Activated T-helper 1 cell treated with Interleukin-2 at 50 U/mL for 16 hours (primary cell): ENCODE measurements at places on chromosomes 7 and 10.

DNA sequence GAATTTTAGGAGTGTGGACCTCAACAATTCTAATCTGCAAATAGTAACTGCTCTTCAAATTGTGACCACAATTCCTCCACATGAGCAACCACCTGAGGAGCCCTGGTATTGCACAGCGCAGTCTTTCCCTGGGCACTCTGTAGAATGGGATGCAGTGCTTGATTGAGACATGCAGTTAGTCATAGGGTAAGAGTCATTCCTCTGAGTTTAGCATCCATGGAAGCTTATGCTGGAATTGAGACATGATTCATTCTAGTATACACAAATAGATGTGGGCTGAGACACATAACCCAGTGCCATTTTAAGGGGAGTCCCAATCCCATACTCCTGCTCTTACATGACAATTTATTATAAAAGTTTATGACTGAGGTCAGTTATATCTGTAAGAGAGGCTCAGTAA lies 582.3 kb upstream of the CNTNAP2 start:
- DNase-seq = no peak

GRCh38 chr7:139231513-139232376 lies 708 bp downstream of the UBN2 start:
- peak; percentile 5 for DNase-seq

DNA sequence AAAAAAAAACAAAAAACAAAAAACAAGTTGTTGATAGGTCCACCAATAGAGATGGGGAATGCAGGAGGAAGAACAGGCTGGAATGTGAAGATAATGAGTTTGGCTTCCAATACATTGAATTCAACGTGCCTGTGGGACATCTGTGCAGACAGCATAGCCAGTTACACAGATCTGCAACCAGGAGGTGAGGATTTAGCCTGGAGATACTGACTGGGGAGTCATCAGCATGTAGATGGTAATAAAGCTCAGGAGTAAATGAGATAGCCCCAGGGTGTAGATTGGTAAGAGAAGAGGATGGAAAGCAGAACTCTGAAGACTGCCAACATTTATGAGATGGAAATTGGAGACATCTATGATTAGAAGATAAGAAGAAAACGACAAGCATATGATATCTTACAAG lies 4.7 kb upstream of the TRIM8 start:
- no peak for DNase-seq

GRCh38 chr10:33353853-33354252 lies 19.4 kb upstream of the NRP1 start:
- no peak for DNase-seq

DNA sequence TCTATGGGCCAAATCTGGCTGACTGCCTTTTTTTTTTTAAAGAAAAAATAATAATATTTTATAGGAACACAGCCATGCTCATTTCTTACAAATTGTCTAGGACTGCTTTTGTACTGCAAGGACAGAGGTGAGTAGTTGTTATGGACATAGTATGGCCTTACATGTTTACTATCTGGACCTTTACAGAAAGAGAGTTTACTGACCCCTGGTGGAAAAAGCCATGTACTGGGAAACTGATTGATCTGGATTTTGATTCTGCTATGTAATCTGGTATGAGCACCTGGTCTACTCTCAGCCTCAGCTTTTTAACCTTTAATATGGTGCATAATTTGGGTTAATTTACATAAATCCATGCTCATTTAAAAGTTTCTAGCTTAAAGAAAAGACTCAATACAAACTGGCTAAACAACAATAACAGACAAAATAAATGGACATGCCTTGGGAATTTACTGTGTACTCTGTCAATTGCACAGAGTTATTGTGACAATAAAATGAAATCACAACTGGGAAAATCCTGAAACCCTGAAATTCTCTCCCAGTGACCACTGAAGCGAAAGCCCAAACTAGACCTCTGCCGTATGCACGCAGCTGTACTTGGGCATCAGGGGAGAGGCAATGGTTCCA lies 260.7 kb downstream of the BMPER start:
- no peak for DNase-seq

DNA sequence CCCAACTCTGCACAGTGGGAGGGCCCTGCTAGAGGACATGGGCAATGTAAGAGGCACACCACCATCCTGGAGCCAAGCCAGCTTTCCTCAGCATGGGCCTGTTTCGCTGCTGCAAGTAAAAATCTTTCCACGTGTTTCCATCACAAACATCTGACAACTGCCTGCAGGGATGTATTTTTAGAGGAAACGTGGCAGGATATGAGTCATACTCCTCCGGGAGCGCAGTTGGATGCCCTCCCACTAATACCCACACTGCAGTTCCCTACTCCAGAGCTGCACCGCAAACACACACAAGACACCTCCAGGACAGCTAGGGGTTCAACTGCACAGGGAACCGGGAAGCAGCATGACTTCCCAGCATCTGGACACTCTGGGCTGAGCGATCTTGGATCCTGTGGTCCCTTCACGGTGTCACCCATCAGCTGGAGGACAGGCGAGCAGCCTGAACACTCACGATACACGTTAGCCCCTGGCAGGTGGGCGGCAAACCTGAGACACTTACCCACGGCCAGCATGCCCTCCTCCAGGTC lies 26.1 kb downstream of the PLAC9 start:
- no peak for DNase-seq

GRCh38 chr10:52436664-52437063 lies 122.6 kb downstream of the DKK1 start:
- no peak for DNase-seq

- no peak for DNase-seq
These were observed 1.1 kb upstream of the HBP1 start for GRCh38 chr7:107167483-107168232.

DNA sequence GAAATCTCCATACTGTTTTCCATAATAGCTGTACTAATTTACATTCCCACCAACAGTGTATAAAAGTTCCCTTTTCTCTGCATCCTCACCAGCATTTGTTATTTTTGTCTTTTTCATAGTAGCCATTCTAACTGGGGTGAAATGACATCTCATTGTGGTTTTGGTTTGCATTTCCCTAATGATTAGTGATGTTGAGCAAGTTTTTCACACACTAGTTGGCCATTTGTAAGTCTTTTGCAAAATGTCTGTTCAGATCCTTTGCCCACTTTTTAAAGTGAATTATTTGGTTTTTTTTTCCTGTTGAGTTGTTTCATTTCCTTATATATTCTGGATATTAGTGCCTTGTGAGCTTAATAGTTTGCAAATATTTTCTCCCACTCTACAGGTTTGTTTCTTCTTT lies 101.0 kb upstream of the NFE2L3 start:
- no peak for DNase-seq

GRCh38 chr10:14586901-14587300 lies 187.8 kb downstream of the FAM107B start:
- DNase-seq = peak; percentile 47

- DNase-seq = no peak
These were observed at the start of gene ADAMTS14 for GRCh38 chr10:70672165-70673042. TSS of gene ADAMTS14 (plus strand) at chr10:70672506. CDS start at chr10:70672803, 297 bp downstream.

GRCh38 chr7:35004531-35005095 lies 32.7 kb downstream of the DPY19L1 start:
- DNase-seq = no peak

DNA sequence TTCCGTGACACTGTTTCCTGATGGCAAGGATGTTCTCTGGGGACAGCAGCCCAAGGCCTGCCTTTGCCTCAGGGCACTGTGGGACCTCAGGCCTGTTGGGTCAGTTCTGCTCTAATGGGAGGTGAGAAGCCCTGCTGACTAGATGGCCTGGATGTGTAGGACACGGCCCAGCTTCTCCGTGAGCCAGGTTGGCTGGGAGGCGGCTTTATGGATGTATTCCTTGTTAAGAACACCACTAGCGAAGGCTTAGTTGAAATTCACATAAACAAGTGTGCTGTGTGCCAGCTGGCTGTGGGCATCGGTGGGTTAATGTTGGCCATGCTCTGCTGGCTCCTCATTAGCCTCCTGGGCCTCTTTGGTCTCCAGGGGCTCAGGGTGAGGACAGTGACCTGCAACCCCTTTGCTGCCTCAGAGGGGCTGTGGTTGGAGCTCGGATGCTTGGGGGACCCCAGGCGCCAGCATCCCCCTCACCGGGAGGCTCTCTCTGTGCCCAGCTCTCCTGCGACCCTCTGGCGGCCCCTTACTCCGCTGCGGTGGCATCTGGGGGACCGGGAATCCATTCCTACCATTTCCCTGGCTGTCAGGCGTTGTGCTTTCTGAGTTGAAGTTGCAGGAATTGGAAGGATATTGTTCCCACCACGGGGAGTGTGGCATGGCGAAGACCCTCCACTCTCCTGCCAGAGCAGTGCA lies 22.8 kb upstream of the DPYSL4 start:
- DNase-seq = no peak

DNA sequence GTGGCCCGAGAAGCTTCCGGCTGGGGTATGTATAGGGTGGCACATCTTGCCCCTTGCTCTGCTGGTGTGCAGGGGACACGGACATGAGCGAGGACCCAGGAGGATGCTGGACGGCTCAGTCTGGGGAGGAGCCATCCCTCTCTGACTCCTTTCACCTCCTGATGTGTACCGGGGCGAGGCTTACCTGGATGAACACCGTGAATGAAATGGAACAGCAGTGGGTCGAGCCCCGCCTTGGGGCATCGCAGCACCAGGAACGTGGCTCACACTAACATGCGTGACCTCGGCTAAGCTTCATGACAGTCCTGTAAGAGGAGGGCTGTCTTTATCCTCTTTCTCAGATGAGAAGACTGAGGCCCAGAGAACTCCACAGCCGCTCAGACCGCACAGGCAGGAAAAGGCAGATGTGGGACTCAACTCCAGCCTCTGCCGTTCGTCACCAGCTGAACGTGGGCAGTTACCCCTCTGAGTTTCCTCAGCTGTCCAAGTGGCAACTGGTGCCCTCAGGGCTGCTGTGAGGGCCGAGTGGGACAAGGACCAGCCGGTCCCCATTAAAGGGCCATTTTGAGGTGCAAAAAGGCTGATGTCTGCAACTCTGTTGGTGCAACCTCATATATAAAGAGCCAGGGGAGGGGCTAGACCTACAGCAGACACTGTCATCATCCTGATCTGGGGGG lies 54.5 kb downstream of the INSIG1 start:
- DNase-seq = no peak

GRCh38 chr10:5804386-5804785 lies 8.8 kb downstream of the GDI2 start:
- no peak for DNase-seq

GRCh38 chr7:28619256-28619655 lies 206.9 kb downstream of the CREB5 start:
- DNase-seq = no peak

- DNase-seq = no peak
These were observed 71.2 kb upstream of the DUSP5 start for GRCh38 chr10:110426294-110427181.

GRCh38 chr7:92623544-92623943 lies 33.4 kb upstream of the FAM133B start:
- DNase-seq = no peak

DNA sequence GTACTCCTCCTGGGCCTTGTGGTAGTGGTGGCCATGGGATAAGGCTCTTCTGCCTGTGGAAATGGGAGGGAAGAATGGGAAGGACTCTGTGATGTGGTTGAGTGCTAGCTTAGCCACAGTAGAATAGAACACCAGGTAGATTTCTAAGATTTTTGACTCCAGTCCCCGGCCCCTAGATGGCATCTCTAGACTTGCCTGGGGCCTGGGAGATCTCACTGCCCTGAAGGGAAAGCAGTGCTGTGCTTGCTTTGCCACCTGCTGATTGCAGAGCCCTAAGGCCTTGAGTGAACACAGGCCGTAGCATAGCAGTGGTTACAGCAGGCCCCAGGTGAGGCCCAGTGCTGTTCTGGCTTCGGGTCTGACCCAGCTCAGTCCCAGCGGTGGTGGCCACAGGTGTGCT lies 252.0 kb downstream of the TCF7L2 start:
- no peak for DNase-seq

DNA sequence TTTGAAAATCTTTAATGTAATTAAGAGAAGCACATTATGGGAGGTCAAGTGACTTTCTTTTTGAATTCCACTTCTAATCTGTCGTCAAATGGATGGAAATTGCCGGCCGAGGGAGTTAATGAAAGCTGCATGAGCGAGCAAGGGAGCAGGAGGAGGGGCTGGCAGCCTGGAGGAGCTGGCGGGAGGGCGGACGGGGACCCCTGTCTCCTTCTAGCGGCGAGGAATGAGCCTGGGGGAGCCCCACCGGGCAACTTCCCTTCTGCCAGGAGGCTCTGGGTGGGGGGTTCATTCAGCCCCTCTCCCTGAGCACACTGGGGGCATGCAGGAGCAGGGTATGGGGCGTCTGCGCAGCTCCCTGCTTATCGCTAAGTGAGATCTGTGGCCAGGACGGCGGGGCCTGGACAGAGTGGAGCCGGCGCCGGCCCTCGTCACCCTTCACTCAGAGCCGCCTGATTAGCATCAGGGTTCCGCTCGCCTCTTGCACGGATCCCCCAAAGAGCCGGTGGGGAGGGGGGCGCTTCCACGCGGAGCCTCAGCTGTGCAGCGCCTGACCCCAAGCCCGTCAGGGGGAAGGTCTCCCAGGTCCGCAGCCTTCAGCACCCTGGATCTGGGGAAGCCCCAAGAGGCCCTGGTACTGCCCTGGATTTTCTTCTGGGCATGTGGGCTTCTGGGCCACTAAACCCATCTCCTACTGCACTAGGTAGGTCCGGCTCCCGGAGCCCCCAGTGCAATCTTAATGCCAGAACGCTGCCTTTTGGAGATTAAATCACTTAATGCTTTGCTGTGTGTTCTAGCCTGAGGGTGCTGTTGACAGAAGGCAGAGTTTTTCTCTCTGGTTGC lies 680.8 kb downstream of the LRMDA start:
- no peak for DNase-seq

GRCh38 chr7:151082141-151083070 lies 887 bp downstream of the TMUB1 start:
- DNase-seq = no peak

DNA sequence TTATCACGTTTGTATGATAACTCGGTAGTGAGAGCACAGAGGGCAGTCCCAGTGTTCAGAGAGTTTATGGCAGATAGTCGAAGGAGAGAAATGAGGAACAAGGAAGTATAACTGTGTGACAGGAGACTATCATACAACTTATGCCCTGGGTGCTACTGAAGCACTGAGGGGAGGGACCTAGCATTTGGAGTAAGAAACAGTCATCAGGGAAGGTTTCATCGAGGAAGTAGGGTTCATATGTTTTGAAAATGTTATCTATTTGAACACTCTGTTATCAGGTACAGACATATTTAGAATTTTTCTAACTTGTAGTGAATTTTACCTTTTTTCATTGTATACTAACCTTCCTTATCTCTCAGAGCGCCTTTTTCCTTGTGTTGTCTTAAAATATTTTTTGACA lies 1214.4 kb upstream of the C7orf33 start:
- no peak for DNase-seq

GRCh38 chr7:139821349-139822105 lies 7.5 kb upstream of the TBXAS1 start:
- DNase-seq = no peak

- DNase-seq = no peak
These were observed 55.9 kb upstream of the PDZD8 start for GRCh38 chr10:117431160-117431559.

DNA sequence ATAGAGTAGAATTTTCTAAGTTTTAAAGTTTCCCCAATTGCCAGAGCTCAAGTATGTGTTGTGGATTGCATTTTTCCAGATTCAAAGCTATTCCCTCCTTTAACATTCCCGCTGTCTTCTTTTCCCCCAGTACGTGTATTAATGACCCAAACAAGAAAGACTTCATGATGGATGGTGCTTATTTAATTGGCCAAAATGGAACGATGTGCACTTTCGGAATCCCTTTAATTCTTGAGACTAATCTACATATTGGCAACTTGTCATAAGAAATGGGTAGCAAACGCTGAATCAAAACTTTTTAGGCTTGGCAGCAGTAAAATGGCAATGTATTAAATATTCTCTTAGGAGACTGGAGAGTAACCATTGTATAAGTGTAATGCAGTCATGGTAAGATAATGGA lies 753.2 kb downstream of the LRMDA start:
- DNase-seq = no peak
